ENCODE measurements at places on chromosomes 7 and 10.

DNA sequence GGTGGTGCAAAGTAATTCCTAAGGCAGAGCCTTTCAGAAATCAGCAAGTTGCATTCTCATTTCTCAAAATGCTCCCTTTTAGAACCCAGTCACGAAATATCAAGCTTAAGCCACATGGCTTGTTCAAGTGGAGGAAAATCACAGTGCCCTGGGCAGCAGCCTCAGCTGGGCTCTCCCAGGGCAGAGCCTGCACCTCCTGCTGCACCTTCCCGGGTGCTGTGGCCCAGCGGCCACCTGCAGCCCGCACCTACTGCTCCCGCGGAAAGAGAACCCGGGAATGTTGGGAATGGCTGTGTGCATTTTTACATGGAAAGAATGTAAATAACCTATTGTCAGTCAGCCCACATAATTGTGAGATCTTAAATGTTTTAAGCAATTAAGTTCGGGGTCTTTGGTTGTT, 396.5 kb upstream of the VSTM2A start:
- DNase-seq, result no peak

DNA sequence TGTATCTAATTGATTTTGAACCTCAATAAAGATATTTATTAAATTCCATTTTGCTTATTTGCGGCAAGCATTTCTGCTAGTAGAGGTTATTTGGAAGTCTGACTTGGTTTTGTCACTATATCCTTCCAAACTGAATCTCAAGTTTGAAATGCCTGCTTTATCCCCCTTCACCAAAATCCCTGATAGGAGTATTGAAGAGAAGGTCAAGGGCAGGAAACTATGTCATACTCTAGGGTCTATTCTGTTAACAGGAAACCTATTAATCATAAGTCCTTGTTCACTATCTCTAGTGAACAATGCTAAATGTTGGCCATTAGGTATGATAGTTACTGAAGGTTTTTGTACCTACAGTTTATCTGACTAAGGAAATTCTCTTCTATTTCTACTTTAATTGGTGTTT, 11.5 kb downstream of the GNAT3 start:
- DNase-seq, result no peak

- no peak for DNase-seq
These were observed 123.0 kb upstream of the SGCE start for GRCh38 chr7:94778711-94779459.

GRCh38 chr7:94354953-94355352, 39.7 kb upstream of the COL1A2 start:
- no peak for DNase-seq

DNA sequence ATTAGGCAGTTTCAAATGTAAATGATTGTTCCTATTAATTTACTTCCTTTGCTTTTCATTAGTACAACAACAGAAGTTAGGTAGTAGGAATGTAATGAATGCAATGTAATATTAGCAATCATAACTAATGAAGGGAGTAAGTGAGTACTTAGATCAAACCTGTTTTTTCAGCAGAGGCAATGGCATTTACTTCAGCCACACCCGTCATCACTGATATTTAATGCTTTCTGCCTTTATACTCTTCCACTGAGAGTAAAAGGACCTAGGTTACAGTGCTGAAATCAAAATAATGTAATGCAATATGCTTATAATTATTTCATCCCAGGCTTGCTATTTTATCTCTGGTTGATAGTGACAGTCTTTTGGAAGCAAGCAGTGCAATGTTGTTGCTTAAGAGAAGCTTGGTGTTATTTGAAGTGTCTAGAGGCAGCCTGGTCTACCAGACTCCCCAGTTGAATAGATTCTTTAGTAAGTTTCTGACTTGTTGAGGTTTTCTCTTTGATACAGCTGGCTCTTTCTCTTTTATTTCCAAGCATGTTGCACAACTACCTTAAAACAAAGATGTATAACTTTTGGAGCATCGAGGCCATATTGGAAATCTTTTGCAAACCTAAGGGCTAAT, 149.4 kb downstream of the RNLS start:
- DNase-seq, result no peak

DNA sequence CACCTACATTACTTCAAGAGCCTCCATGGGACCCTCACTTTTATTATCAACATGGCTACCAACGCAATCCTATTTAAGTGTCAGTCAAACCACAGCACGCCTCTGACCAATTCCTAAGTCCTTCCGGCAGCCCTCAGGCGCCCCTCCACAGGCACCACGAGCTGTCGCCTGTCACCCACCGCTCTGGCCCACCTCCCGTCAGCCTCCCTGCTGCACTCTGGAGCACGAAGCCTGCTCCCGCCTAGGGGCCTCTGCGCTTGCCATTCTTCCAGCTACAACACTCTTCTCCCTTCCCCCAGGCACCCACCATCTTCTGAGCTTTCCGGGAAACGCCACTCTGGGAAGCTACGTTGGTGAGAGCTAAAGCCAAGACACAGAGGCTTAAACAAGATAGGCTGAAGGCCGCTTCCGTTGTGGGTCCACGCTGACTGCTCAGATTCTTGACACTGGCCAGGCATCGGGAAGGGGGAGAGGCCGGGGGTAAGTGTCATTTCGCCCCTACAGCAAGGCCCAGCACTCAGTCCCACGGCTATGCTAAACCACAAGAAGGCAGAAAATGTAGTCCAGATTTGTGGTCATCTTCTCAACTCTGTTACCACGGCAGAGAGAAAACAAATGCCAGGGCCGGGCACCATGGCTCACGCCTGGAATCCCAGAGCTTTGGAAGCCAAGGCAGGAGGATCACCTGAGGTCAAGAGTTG, 56.7 kb downstream of the GNA12 start:
- no peak for DNase-seq

DNA sequence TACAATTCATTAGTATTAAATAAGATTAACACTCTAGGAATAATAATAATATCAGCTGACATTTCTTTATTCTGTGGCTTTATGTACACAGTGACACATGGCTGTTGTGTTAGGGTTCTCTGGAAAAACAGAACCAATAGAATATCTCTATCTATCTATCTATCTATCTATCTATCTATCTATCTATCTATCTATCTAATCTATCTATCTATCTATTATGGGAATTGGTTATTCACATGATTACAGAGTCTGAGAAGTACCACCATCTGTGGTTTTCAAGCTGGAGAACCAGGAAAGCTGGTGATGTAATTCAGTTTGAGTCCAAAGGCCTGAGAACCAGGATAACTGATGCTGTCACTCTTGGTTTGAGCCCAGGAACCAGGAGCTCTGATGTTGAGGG, 194.1 kb upstream of the MTPN start:
- DNase-seq, result no peak

- DNase-seq, result no peak
These were observed 239.4 kb downstream of the TNS3 start for GRCh38 chr7:47342296-47343060.

DNA sequence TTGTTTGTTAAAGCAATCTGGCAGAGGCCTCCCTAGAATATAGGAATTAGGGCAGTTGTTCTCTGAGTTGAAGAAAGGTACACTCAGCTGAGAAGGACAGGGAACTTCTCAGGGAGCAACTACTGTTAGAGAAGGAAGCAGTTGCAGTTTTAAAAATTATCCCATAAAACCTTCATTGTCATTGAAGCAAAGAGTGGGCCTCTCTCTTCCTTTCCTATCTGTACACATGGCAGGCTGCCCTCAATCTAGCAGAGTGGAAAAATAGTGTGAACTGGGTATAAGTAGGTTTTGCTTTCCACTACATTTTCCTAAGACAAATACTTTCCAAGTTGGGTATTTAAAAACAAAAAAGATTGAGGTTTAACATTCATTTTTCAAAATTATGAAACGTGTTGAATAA, 236.7 kb upstream of the KLF14 start:
- no peak for DNase-seq

DNA sequence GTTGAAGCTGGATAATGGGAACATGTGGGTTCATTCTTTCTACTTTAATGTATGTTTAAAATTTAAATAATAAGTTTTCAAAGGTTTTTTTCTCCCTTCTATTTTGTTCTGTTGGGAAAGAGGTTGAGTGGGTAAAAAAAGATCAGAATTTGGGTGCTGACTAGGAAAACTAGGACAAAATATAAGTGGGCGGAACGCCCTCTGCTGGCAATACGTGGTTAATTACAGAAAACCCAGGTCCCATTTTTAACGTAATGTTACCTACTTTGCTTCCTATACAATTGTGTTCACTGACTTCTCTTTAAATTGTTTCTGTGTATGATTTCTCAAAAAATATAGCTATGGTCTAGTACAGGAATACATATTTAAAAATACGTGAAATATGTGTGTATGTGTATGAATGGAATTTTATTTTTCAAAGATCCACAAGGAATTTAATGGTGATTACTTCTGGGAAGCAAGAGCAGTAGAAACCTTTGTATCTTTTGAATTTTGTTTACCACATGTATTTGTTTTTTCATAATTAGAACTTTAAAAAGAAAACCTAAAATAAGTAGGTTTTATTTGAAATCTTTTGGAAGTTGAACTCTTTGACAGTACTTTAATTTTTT, 8.7 kb downstream of the ECD start:
- DNase-seq, result no peak

DNA sequence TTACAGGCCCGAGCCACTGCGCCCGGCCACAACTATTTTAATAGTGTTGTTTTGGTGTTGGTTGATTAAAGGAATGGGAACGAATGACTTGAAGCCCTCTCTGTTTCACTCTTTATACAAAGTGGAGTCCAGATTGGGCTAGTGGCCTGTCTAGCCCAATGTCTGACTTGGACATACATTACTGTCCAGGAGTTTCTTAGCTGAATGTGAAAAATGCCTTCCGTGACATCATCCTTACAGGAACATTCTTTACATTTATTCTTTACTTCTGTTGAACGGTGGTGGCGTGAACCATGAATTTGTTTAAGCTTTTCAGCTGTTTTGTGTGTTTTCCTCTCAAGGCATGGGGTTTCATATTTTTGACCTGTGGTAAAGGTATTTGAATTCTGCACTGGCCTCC, 67.9 kb downstream of the DAGLB start:
- no peak for DNase-seq

DNA sequence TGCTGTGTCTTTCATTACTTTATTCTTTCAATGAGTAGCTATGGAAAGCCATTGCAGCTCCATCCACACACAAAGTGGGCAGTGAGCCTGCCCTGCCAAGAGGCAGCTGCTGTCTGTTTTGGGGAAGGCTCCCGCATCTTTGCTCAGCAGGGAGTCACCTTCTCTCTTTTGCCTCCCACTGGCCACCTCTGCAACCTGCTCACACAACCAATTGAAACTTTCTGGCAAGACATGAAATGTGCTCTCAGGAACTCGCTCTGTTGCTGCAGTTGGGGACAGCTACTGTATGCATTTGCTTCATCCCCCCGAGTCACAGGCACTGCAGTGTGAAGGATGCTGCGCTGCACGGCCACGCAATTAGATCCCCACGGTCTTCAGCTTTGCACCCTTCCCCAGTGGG, 244.8 kb upstream of the NFE2L3 start:
- DNase-seq, result no peak

GRCh38 chr10:3897156-3897555, 112.1 kb upstream of the KLF6 start:
- DNase-seq, result no peak

GRCh38 chr7:96076350-96076707, 245.6 kb downstream of the SLC25A13 start:
- DNase-seq, result no peak

DNA sequence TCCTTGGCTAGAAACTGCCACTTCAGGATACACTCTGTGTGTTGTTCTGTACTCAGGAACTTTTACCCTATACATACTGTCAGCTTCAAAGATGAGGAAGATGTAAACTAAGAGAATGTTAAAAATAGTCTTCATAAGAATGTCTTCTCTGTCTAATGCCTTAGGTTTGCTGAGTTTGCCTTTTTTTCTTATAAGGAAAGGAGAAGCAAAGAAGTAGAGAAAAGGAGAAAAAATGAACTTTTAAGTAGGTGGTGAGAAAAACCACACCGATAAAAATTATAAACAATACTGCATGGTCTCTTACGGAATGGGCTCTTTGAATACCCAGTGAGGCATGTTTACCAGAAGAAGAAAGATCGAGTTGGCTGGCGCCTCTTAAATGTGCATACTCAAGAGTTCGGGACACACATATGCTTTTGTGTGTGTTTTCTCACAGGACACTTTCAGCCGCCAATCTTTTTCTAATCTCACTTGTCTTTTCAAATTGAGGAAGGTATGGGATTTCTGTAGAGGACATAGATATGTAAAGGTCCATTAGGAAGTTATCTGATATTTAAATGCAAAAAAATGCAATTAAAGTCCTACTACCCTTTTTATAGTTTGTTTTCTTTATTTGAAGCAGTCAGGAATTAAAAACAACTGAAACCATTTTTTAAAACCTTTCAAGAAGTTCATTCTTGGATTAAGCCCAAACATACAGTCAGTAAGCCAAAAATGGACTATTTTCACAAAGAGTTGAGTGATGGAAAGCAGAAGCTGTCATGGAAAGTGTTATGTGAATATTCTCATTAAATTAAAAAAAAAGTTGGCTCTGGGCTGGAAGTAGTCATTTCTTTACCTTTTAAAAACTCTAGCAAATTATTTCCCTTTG, 100.6 kb upstream of the MDFIC start:
- DNase-seq, result no peak

DNA sequence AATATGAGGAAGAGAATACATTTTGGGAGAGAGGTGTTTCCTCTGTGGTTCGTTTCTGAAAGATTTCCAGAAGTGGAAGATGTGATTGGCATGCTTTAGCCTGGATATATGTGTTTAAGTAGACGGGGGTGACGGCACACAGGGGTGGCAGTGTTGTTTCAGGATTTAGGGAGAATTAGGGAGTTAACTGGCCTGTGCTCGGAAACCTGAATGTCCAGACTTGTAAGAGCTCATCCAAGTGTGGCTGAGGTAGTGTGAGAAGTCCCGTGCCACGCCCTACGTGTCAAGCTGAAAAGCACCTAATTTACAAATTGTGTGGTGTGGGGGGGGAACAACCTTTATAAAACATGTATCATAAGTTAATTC, 1.1 kb downstream of the RALA start:
- no peak for DNase-seq

- peak; percentile 37 for DNase-seq
These were observed 54.3 kb upstream of the AKR1E2 start for GRCh38 chr10:4771554-4772201.

GRCh38 chr7:18886832-18887231, 230.6 kb downstream of the TWIST1 start:
- DNase-seq, result no peak

- DNase-seq, result no peak
These were observed 521.5 kb downstream of the SUGCT start for GRCh38 chr7:40656349-40656748.

GRCh38 chr7:87850836-87851593, 25.1 kb downstream of the SLC25A40 start:
- DNase-seq, result no peak

DNA sequence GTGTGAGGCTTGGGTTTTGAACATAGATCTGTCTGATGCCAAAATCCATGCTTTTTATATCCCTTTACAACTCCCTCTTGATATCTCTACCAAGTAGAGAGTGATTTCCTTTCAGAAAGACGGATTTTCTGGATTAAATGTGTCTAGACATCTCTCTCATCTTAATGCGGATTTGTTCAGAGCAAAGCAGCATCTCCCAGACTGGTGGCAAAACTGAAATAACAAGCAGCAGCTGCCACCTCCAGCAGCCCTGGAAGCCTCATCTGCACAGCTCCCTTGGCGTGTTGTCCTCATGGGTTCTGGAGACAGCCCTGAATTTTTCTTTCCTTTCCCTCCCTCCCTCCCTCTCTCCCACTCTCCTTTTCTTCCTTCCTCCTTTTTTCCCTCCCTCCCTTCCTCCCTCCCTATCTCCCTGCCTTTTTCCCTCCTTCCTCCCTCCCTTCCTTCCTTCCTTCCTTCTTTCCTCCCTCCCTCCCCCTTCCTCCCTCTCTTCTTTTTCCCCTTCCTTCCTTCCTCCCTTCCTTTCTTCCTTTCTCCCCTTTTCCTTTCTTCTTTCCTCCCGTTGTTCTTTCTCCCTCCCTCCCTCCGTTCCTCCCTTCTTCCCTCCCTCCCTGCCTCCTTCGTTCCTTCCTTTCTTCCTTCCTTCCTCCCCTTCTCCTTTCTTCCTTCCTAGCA, 639.9 kb downstream of the TYW1 start:
- DNase-seq, result no peak
